ENCODE measurements at places on chromosomes 2 and 18. TPM values are rescaled to one million over a fixed set of nuclear protein-coding genes. Genes with fewer than 3 reads are reported as not detected.

The WIPF1 gene
- 465 TPM for total RNA-seq

GRCh38 chr18:56314396-56314795 is 324.0 kb downstream of the TXNL1 start:
- DNase-seq = no peak

DNA sequence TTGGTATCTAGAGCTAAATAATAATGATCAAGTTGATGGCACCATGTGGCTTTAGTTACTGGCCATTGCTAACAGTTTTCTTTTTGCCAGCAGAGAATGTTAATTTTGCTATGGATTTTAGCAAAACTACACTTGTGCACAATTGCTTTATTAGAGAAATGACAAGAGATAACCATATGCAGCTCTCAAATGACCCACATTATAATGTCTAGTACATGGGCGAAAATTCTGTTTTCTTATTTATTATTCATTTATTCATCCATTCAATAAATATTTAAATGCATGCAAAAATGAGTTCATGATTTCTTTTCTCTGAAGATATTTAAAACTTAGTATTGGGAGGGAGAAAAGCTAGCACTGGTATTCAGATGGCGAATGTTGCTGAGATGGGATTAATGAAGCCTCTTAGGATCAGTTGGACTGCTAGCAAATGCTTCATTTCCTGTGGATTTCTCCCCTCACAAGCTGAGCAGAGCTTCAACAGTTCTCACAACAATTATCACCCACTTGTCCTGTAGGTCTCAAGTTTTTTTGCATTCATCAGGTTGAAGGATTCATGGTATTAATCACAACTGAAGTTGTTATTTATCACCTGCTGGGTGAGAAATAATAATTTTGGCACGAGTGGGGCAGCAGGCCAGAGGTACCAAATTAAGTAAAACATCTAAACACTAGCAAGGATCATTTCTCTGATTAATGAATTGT is 95.2 kb downstream of the MTX2 start:
- no peak for DNase-seq

GRCh38 chr2:70344195-70344594 is 42.3 kb upstream of the FAM136A start:
- no peak for DNase-seq

DNA sequence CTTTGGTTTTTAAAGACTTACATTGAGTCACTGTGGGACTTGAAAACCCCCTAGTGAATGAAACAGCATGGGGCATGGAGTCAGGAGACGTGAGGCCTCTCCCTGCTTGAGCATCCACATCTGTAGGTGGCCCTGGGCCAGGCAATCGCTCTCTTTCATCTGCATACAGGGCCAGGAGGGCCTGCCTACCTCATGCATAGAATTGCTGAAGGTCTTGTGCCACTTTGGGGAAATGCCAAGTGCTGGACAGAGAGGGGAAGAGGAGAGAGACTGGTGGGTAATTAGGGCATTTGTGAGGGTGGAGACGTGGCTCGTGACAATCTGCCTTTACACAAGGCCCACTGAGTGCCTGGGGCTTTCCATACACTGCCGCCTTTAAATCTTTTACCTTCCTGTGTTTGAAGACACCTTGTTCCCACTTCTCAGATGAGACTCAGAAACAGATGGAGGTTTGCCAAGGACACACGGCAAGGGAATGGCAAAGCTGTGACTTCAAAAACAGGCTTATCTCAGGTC is 322.2 kb upstream of the HS6ST1 start:
- peak; percentile 18 for DNase-seq

- no peak for DNase-seq
Observed at GRCh38 chr18:74529378-74529777, 4.9 kb upstream of the CNDP1 start.

The SLC66A3 gene
- 9.9 TPM for total RNA-seq

The TPO gene
- 0.18 TPM for total RNA-seq

The GALNT3 gene
- total RNA-seq = 13.8 TPM

The ELOA2 gene
- total RNA-seq = not detected

GRCh38 chr2:122873951-122874350 is 1118.5 kb downstream of the TSN start:
- no peak for DNase-seq

The ABCG8 gene
- total RNA-seq = not detected

- peak; percentile 77 for DNase-seq
Observed at GRCh38 chr2:7694076-7694985, 777.1 kb downstream of the RNF144A start.

The REG3G gene
- total RNA-seq = not detected

The TXNL4A gene
- 140 TPM for total RNA-seq

DNA sequence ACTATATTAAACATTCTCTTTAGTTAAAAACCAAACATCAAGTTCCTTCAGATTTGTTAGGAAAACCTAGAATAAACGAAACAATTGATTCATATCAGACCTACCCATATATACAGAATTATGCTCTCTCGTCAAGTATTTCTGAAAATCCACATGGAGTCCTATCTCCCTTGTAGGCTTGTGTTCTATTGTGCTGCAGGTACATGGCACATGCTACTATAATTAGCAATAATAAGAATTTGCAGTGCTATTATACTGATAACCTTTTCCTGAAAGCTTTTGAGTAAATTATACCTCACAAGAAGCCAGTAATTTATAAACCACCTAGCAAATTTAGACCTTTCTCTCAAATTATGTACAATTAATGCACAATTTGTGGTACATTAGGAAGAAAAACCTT is 158.6 kb upstream of the STK17B start:
- no peak for DNase-seq

DNA sequence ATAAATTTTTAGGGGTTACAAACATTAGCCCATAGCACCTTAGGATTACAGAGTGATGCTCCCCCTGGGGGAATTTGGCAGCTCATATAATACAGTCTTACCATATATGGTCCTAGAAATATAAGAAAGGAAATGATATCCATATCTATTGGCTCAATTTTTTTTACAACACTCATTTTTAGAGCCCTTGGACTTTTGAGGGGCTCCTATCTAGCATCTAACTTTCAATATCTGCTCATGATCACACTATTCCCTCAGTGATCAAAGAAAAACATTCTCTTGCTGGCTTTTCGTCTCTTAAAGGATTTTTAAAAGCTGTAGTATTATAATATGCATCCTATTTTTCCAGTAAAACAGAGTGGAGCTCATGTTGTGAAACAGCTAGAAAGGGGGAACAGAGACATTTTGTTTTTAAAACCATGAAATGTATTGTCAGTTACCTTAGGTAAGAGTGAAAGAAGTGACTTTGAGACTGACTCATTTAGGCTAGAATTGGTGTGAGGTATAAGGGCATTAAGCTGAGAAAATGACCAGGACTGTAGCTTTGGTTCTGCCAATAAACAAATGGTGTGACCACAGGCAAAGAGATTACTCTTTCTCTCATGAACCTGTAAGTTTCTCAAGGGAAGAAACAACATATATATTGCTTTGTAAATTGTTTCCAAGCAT is 65.8 kb downstream of the ALPK2 start:
- DNase-seq = no peak

DNA sequence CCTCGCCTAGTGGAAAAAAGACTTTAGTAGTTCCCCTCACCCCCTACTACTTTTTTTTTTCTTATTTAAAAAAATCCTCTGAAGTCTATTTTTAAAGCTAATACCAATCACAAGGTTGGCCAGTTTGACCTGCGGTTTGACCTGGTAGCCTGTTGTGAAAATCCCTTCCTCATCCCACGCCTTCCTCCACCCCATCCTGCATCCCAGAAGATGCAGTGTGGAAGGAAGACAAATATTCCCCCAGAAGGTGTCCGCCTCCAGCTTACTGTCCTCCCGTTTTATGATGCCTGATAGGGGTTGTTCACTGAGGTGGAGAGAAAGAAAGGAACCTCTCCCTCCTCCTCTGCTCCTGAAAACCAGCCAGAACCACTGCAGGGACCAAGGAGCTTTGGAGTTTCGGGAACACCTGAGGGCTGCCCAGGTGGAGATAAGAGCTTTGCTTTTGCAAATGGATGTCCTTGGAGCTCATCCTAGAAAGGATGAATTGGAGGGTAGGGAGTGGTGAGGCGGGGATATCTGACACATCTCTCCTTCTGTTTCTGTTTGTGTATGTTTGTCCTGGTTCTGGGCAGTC is 909 bp downstream of the ATP6V1C2 start:
- no peak for DNase-seq

The TAF4B gene
- total RNA-seq = 6.9 TPM

The ATG9A gene
- 60.7 TPM for total RNA-seq

- DNase-seq = no peak
Observed at GRCh38 chr2:237665713-237666143, 38.3 kb downstream of the LRRFIP1 start.

The G6PC2 gene
- not detected for total RNA-seq

DNA sequence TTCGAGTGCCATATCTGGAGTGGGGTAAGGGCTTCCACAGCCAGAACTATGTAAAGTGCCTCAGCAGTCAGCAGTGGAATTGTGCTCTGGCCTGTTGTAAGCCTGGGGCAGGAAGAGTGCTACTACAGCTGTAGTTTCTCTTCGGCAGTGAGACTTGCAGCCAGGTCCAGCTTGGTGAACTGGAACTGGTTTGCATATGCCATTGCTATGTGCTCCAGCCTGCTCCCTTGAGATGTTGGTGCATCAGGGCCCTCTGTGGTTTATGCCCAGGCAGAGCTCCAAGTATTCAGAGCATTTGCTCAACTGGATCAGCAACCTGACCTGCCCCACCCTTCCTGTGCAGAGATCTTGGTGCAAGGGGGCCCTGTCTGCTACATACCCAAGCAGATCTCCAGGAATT is 47.8 kb downstream of the ZNF804A start:
- no peak for DNase-seq

The HYCC2 gene
- total RNA-seq = 33.4 TPM

- no peak for DNase-seq
Observed at GRCh38 chr2:96920801-96921560, 51.1 kb upstream of the SEMA4C start.

The PCARE gene
- total RNA-seq = not detected

DNA sequence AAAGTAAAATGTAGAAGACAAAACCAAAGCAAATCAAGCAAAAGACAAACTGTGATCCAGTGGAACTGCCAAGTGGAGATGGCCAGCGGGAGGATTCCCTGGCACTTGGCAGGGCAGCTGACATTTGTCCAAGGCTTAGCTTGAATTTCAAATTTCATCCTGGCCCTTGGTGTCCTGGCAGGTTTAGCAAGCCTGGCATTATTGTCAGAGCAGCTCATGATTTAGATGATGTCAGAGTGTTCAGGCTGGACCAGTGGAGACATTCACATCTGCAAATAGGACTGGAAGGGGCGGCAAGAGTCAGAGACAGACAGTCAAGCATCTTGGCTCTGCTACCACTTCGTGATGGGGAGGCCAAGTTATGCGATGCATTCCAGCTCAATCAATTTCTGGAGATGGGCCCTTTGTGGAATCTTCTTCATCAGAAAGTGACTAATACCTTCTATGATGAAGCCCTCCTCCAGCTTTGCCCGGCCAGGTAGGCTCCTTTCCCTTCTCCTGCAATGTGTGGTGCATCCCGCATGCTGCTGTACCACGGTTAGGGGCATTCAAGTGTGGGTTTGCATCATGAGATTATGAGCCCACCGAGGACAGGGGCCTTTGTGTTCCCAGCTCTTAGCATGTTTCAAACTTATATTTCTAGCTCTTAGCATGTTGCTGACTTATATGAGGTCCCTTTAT is 199.7 kb downstream of the ANKRD30B start:
- no peak for DNase-seq

- no peak for DNase-seq
Observed at GRCh38 chr18:41343808-41344207, 611.2 kb upstream of the PIK3C3 start.
